Stimulated activated CD4-positive, alpha-beta T cell treated with anti-CD3 and anti-CD28 coated beads, Interleukin-4, amount 100 ng/mL, for 48 hours (primary cell): ENCODE measurements at places on chromosomes 7 and 10.

GRCh38 chr7:110760341-110760740 is 330.6 kb upstream of the LRRN3 start:
- no peak for DNase-seq

DNA sequence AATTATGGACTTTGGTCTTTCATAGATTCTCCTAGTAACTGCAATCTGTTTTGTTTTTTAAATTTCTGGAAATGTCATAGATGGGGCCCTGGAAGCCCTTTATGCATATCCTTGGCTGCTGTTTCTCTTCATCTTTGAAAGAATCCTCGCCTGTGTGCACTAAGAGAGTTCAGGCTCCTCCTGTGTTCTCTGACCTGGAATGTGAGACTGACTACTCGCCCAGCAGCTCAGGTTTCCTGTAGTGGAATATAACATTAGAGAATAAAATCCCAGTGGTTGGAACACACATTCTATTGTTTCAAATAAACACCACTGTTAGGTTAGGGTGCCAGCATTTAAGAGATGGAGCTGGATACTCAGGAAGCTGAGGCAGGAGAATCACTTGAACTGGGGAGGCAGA is 56.3 kb downstream of the WDFY4 start:
- no peak for DNase-seq

GRCh38 chr7:38671911-38672905 is 41.0 kb upstream of the AMPH start:
- DNase-seq = no peak

GRCh38 chr10:74823791-74824183 is 2.6 kb upstream of the KAT6B start:
- DNase-seq = no peak

DNA sequence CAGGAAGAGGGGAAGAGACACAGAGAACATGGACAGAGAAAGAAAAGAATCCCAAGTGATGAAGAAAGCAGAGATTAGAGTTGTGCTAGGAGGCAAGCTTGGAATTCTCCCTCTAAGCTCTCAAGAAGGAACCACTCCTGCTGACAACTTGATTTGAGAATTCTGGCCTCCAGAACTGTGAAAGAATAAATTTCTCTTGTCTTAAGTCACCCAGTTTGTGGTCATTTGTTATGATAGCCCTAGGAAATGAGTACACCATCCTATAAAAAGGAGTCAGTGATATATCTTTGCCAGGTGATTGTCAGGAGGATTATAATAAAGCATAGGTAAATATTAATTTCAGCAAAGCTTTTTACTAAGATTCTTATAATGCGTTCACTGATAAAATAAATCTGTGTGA is 82.7 kb upstream of the TFEC start:
- no peak for DNase-seq

- DNase-seq = no peak
Measured at GRCh38 chr10:115969591-115969990, 303.4 kb downstream of the GFRA1 start.

DNA sequence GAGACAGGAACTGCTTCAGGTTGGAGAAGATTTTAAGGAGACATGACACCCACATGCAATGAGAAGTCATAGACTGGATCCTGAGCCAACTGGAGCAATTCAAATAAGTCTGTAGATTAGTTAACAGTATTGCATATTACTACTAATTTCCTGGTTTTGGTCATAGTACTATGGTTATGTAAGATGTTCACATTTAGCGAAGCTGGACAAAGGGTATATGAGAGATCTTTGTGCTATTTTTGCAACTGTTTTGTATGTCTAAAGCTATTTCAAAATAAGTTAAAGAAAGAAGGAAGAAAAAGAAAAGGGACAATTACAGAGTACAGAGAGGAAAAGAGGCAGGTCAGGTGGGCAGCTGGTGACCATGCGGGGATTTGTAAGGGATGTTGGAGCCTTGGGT is 116.5 kb upstream of the SVIL start:
- no peak for DNase-seq

DNA sequence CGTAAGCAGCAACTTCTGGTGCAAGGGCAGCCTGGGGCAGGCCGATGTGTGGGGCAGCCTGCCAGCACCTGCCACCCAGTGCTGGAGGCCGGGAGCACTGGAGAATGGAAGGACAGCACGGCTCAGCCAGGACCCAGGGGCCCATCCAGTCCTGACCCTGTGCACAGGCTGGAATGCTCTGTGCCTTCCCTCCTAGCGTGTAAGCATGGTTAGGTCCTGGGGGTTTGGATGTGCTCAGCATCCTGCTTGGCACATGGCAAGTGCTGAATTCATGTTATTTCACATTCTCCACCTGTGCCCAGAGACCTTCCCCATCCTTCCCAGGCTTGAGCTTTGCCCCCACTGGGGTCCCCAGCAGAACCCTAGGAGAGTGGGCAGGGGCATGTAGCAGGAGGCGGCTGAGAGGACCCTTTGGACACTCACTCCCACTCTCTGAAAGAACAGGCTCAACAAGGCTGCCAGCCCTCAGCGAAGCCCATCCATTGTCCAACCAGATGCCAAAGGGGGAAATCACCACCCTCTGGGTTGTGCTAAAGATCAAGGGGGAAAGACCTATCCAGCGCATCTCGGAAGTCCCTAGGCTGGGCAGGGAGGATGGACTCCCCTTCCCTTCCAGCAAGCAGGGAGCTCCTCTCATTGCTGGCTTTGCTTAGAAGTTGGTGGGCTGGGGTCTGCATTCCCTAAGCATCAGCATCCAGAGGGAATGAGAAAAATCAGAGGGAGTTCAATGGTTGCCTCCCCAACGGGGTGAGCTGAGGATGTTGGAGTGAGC is 29.7 kb downstream of the ANXA8 start:
- no peak for DNase-seq

DNA sequence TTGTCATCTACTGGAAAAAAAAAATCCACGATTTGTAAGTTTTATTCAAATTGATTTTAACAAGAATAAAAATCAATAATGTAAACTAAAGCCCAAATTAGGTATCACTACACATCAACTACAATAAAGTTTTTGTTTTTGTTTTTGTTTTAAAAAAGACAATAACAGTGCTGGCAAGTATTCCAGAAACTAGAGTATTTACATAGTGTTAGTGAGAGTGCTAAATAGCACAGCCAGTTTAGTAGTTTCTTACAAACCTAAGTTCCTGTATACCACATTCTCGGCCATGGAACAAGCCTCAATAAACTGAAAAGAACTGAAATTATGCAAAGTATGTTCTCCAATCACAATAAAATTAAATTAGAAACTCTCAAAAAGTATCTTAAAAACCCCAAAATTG is 8.1 kb downstream of the ARHGAP12 start:
- no peak for DNase-seq

- DNase-seq = no peak
Measured at GRCh38 chr10:4383651-4384098, 442.3 kb upstream of the AKR1E2 start.

DNA sequence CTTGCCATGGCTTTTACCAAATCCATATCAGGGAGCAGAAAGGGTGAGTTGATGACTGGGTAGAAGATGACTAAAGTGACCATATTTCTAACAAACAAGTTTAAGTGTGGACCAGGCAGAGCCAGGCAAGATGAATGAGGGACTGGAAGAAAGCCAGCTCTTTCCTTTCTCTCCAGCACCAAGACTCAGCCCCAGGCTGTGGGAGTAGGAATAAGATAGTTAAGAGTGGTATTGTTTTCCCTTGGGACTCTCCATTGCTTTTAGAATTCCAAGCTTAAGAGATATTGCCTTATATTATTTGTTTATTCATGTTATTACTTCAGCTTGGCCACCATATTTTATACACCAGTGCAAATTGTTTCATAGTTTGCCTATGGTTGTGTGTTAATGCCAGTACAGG is 28.8 kb upstream of the TSPAN33 start:
- no peak for DNase-seq

GRCh38 chr10:51462076-51462779 is 237.2 kb downstream of the CSTF2T start:
- no peak for DNase-seq

DNA sequence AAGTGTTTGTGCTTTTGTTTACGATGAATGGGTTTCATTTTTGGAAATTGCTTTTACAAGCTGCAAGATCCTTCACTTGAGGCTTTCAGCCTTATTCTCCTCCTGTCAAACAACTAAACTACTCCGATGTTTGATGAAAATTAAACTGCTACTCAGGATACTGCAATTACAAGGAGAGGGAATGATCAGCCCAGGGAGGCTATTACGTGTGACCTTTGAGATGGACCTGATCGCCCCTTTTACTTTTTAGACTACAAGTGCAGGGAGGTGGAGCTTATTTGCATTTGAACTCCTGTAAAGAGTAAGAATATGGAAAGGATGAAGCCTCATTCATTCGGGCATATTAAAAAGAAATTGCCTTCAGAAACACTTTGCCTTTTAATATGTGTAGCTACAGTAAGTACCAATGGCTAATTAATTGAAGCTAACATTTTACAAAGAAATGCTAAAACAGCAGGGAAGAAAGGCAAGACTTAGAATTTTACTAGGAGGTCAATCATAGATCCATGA is 219.1 kb downstream of the PHTF2 start:
- no peak for DNase-seq

- DNase-seq = no peak
Measured at GRCh38 chr7:73810998-73811360, 19.8 kb upstream of the CLDN4 start.
